Kidney (tissue), 22 donors: ENCODE measurements at places on chromosomes 16 and 17. TPM values are rescaled to one million over a fixed set of nuclear protein-coding genes. Genes with fewer than 3 reads are reported as not detected.
A peak's percentile ranks its signal among the peaks of the same experiment; 100 is the strongest.

The CCDC92B gene
- 1.0 TPM for total RNA-seq

GRCh38 chr17:2903193-2903974 is 107.1 kb downstream of the RAP1GAP2 start:
- H3K36me3 ChIP-seq = no peaks in the 10 kb centered on the region
- H3K4me3 ChIP-seq = no peak overlapping the region
- peak; percentile 48 for DNase-seq
- no peaks in the 10 kb centered on the region for H3K27me3 ChIP-seq
- H3K4me1 ChIP-seq = peaks cover 16% of the 10 kb centered on the region

DNA sequence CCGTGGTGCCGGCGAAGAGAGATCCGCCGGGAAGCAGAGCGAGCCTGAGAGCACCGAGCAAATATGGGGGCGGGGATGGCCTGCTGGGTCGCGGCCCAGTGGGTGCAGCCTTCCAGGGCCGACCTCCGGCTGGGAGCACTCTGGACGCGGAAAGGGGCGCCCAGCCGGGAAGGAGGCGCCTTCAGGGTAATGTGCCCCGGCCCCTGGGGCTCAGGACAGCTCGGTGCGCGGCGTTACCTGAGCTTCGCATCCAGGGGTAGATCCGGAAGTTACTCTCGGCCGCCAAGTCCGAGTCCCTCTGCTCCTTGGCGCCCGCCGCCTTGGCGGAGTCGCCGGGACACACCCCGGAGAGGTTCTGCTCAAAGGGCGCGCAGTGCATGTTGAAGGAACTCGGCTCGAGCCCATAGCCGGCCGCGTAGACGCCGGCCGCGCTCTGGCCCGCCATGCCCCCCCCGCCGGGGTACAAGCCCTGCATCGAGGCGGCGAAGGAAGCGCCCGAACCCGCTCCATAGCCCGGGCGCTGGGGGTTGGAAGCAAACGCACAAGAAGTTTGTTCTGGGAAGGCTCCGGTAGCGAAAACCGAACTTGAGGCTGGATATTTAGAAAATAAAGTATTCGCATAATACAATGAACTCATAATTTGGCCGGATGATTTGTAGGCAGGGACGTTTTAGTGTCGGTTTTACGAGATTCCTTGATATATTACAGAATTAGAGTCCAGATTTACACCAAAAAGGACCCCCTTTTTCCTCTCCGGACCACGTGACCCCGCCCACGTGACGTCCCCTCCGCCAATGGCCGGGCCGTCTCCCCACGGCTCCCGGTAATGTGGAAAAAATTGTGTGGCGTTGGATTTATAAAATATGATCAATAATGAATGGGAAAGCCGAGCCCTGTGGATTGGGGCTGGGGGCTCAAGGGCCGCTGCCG is at the start of gene HOXB7:
HOXB7 (minus strand) TSS at position 736 of the 930 bp plus-strand sequence; CDS start at position 637, 99 bp downstream.
- no peaks in the 10 kb centered on the region for H3K36me3 ChIP-seq
- peak within 1 kb of the TSS; percentile 82 for H3K4me3 ChIP-seq
- H3K4me1 ChIP-seq = peaks cover 3% of the 10 kb centered on the region
- peak within 1 kb of the TSS; percentile 97 for H3K27ac ChIP-seq
- DNase-seq = peak; percentile 92

- H3K27ac ChIP-seq = no peak overlapping the region
- no peaks in the 10 kb centered on the region for H3K27me3 ChIP-seq
- H3K36me3 ChIP-seq = no peaks in the 10 kb centered on the region
- DNase-seq = no peak
- no peak overlapping the region for H3K4me3 ChIP-seq
- H3K4me1 ChIP-seq = no peaks in the 10 kb centered on the region
These were observed 50.5 kb upstream of the SALL1 start for GRCh38 chr16:51201604-51202003.

- no peaks in the 10 kb centered on the region for H3K27me3 ChIP-seq
- H3K4me3 ChIP-seq = no peak overlapping the region
- DNase-seq = no peak
- H3K4me1 ChIP-seq = no peaks in the 10 kb centered on the region
- peaks cover 7% of the 10 kb centered on the region for H3K36me3 ChIP-seq
These were observed 6.0 kb downstream of the VAT1 start for GRCh38 chr17:43016216-43016615.

DNA sequence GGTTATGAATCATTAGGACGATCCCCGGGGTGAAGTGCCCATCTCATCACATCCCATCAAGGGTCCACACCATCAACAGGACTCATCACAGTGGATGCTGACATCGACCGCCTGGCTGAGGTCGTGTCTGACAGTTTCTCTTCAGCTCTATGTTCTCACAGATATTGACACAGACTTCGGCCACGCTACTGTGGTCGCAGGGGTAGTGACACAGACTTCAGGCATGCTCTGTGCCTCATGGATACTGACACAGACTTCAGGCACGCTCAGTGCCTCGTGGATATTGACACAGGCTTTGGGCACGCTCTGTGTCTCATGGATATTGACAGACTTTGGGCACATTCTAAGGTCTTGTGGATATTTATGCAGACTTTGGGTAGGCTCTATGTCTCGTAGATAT is 50.1 kb downstream of the KLHDC4 start:
- no peaks in the 10 kb centered on the region for H3K27me3 ChIP-seq
- no peak overlapping the region for H3K27ac ChIP-seq
- H3K4me3 ChIP-seq = no peak overlapping the region
- H3K36me3 ChIP-seq = peaks cover 15% of the 10 kb centered on the region

GRCh38 chr16:88064011-88064888 is 113.0 kb downstream of the BANP start:
- H3K4me3 ChIP-seq = no peak overlapping the region
- no peak for DNase-seq
- no peaks in the 10 kb centered on the region for H3K36me3 ChIP-seq
- H3K27me3 ChIP-seq = no peaks in the 10 kb centered on the region
- H3K4me1 ChIP-seq = peaks cover 8% of the 10 kb centered on the region
- H3K27ac ChIP-seq = no peak overlapping the region

GRCh38 chr17:48297825-48298224 is 132.2 kb downstream of the SKAP1 start:
- DNase-seq = no peak
- no peak overlapping the region for H3K27ac ChIP-seq
- H3K4me3 ChIP-seq = no peak overlapping the region
- no peaks in the 10 kb centered on the region for H3K36me3 ChIP-seq
- H3K27me3 ChIP-seq = no peaks in the 10 kb centered on the region

The PRKCB gene
- 17.8 TPM for total RNA-seq

GRCh38 chr16:56630134-56630533 is 2.3 kb upstream of the MT1M start:
- H3K4me1 ChIP-seq = no peaks in the 10 kb centered on the region
- H3K27ac ChIP-seq = no peak overlapping the region
- H3K36me3 ChIP-seq = no peaks in the 10 kb centered on the region
- peak; percentile 14 for DNase-seq
- peaks cover 30% of the 10 kb centered on the region for H3K27me3 ChIP-seq

GRCh38 chr17:9456330-9456729 is 119.3 kb downstream of the STX8 start:
- no peak overlapping the region for H3K4me3 ChIP-seq
- DNase-seq = no peak
- no peaks in the 10 kb centered on the region for H3K36me3 ChIP-seq
- H3K4me1 ChIP-seq = no peaks in the 10 kb centered on the region
- H3K27ac ChIP-seq = no peak overlapping the region

- DNase-seq = no peak
- H3K27me3 ChIP-seq = no peaks in the 10 kb centered on the region
- H3K36me3 ChIP-seq = peaks cover under 1% of the 10 kb centered on the region
- H3K4me3 ChIP-seq = peak overlapping the region; percentile 46
These were observed 1.1 kb upstream of the CAPN15 start for GRCh38 chr16:526181-527014.

The FADS6 gene
- total RNA-seq = not detected
